ENCODE measurements at places on chromosomes 13 and 19.

DNA sequence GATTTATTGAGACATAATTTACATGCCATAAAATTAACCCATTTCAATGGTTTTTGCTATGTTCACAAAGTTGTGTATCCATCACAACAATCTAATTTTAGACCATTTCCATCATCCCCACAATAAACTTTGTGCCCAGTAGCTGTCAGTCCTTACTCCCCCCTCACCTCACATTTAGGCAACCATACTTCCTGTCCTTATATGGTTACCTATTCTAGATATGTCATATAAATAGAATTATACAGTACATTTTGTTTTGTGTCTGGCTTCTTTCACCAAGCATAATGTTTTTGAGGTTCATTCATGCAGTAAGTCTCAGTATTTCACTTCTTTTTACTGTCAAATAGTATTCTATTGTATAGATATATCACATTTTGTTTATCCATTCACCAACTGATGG is 23.2 kb upstream of the RPL21 start:
- DNase-seq, result no peak

- DNase-seq, result no peak
Measured at GRCh38 chr13:50222569-50223332, 207.5 kb downstream of the KCNRG start.

- DNase-seq, result peak; percentile 92
Measured at GRCh38 chr19:44447916-44448674, at the start of gene ZNF229. Gene ZNF229 (minus strand): TSS chr19:44448472. CDS start chr19:44442847, 5,625 bp downstream.

- DNase-seq, result peak; percentile 82
Measured at GRCh38 chr19:45125975-45126493, 33.1 kb downstream of the PPP1R37 start.

- no peak for DNase-seq
Measured at GRCh38 chr19:13103581-13104359, 1.1 kb upstream of the LYL1 start.

GRCh38 chr13:18949970-18950369 is 231.7 kb downstream of the TUBA3C start:
- no peak for DNase-seq

DNA sequence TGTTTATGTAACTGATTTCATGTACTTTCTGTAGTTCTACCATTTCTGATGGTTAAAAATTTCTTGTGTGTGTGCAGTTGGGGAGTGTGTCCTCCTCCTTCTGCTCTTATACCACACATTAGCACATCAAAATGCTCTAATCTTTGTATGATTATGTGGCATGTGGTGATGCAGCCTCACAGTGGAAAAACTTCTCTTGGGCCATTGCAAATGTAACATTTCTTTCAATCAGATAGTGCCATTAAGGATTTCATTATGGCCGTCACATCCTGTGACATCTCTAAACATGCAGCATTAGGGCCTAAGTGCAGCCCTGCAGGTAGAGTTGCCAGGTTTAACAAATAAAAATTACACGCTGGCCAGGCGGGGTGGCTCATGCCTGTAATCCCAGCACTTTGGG is 24.9 kb upstream of the ALOX5AP start:
- no peak for DNase-seq

DNA sequence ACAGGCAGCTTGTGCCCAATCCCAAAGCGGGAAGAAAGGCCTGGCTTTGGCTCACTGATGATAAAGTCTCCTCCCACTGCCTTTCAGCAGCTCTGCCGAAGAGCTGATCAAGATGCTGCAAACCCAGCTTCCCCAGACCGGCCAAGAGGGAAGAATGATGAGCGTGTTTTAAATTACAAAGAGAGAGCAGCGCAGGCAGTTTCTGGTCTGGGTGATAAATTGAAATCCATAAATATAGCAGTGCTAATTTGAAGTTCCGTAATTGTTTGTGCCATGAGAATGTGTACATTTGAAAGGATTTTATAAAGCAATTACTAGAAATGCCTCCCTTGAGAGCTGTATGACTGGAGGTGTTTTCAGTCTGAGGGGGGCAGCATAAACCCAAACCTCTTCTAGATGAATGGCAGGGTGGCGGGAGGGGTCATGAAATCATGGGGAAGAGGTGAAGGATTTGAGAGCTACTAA is 171.8 kb downstream of the STK24 start:
- no peak for DNase-seq

DNA sequence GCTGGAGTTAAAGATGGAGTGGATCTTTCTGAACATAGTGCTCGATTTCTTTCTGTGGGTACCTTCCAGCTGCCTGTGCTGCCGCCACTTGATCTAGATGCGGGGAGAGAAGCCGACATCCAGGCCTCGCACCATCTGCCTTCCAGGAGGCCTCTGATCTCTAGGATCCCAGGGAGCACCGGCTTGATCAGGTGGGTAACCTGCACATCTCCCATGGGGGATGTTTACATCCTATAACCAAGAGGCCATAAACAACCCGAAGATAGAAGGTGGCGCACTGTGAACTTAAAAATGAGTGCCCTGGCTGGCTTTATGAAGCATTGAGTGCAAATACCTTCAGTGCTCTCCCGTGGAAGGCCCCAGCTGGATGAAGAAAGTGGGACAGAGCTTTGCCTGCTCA is at the start of gene C13orf42:
Gene C13orf42, minus strand, starts transcription at position 101 of the 400 bp plus-strand sequence. Its CDS starts 65 bp downstream, at position 36.
- DNase-seq, result no peak

GRCh38 chr19:15684828-15685227 is 11.9 kb downstream of the CYP4F12 start:
- DNase-seq, result peak; percentile 35

DNA sequence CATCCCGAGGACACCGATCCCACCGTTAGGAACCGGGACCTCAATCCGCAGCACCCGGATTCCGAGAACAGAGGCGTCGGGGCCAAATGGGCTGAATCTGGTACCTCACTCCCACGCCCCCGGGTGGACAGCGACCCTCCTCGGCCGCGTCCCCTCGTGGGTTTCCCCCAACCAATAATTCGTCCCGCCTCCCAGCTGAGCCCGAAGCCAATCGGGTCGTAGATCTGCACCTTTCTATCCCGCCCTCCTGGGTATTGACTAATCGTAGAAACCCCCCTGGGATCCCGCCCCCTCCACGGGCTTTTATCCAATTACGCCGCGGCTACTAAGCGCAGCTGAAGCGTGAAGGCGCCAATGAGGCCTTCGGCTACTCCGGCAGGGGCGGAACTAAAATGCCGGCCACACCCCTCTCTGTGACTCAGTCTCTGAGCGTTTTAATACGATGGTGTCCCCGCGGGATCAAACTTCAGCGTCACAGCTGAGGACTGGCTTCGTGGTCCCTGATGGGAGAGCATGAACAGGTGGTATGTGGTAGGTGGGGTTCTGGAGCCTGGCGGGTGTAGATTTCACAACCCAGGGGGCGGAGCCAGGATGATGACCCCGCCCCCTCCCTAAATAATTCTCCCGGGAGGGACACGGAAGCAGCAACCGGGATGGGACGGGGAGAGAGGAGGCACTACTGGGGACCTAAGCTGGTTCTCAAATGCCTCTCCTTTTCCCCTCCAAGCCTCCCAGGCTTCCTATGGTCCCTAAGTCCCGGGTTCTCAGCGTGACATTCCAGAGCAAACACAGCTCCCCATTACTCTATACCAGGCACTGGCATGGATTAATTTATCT is at the start of the genes CCDC159 and TMEM205:
Gene CCDC159, plus strand, starts transcription at position 416 of the 837 bp plus-strand sequence. Its CDS starts 88 bp downstream, at position 504.
Gene TMEM205, minus strand, starts transcription at position 165 of the 837 bp plus-strand sequence. CDS start 649 bp downstream, outside the sequence.
- DNase-seq, result peak; percentile 100

- DNase-seq, result no peak
Measured at GRCh38 chr13:71771144-71771543, 95.9 kb downstream of the DACH1 start.

DNA sequence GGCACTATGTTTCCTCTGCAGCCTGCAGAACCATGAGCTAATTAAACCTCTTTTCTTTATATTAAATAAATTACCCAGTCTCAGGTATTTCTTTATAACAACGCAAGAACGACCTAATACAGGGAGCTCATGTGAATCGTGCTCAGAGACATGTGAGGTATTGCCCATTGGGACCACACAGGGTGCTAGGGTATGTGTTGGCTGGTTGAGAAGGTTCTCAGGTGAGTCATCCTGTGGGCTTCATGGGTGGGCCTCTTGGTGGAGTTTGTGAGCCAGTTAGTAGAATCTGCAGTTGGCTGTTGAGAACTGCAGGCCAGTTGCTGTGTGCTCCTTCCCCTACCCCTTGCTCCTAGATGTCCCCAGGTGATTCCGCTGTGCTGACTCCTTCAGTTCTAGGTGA is 163.0 kb downstream of the HS6ST3 start:
- no peak for DNase-seq

DNA sequence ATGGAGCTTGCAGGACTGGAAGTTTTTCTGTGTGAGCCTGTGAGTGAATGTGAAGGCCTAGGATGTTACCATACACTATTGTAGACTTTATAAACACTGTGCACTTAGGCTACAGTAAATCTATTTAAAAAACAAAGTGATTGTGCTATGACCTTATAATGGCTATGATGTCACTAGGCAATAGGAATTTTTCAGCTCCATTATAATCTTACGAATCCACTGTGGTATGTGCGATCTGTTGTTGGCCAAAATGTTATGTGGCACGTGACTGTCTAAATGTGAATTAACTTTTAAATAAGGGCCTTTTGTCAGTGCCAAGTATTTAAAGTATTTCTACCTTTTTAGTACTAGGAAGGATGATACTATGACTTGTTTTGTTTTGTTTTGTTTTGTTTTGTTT is 54.9 kb downstream of the DPY19L3 start:
- DNase-seq, result no peak

GRCh38 chr13:101698400-101698799 is 245.9 kb downstream of the ITGBL1 start:
- DNase-seq, result no peak

DNA sequence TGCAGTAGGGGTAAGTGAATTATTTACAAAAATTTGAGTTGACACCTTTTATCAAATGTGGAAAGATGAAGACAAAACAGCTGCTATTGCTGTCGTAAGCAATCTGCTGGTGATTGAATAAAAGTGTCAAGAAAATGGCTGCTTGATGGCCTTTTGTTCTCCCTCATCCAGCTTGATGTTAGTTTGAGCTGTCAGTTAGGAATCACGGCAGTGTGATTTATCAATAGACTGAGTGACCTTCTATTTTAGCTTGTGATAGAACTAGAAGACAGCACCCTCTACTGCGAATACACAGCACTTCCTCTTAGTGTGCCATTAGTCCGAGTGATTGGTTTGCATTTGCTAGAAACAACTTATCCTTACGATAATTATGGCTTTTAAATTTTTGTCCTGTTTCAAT is 76.3 kb downstream of the MZT1 start:
- no peak for DNase-seq

DNA sequence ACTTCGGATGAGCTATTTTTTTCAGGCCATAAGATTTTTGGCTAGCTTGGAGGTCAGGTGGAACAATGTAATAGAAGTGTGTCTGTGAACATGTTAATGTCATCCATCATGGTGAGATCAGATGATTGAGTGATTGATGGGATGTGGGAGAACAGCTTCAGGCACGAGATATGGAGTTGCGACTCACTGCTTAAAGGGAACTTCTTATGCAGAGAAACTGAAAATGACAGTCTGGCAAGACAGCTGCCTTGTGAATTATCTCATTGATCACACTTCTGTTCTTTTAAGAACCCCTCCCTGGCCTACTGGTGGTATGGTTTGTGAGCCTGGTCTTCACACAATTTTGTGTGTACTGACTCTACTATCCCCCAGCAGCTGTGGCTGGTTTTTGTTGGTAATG is 96.0 kb downstream of the OLFM4 start:
- no peak for DNase-seq

- DNase-seq, result no peak
Measured at GRCh38 chr19:22144394-22144793, 52.4 kb downstream of the ZNF676 start.

GRCh38 chr19:51398096-51398704 is 7.8 kb upstream of the C19orf84 start:
- no peak for DNase-seq

- no peak for DNase-seq
Measured at GRCh38 chr13:50106559-50106958, 91.3 kb downstream of the KCNRG start.

DNA sequence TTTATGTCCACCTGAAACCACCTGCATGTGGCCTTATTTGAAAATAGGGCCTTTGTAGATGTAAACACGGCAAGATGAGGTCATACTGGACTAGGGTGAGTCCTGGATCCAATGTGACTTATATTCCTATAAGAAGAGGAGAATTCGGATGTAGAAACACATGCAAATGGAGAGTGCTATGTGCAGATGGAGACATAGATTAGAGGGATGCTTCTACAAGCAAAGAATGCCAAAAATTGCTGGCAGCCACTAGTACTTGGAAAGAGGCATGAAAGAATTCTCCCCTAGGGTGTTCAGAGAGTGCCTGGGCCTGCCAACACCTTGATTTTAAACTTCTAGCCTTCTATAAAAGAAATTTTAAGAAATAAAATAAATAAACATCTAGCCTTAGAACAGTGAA is 226.1 kb downstream of the RFC3 start:
- DNase-seq, result no peak

DNA sequence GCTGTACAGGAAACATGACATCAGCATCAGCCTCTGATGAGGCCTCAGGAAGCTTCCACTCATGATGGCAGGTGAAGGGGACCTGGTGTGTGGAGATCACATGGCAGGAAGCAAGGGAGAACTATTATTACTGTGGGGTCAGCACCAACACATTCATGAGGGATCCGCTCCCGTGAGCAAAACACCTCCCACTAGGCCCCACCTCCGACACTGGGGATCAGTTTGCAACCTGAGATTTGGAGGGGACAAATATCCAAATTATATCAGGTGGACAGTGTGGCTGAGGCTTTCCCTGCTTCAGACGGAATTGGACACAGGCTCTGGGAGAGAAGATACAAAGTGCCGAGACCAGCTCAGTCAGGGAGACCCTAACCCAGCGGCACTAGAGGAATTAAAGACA is 5.7 kb upstream of the ZNF792 start:
- DNase-seq, result peak; percentile 9

GRCh38 chr19:4058693-4059452 is 7.8 kb downstream of the ZBTB7A start:
- DNase-seq, result no peak

DNA sequence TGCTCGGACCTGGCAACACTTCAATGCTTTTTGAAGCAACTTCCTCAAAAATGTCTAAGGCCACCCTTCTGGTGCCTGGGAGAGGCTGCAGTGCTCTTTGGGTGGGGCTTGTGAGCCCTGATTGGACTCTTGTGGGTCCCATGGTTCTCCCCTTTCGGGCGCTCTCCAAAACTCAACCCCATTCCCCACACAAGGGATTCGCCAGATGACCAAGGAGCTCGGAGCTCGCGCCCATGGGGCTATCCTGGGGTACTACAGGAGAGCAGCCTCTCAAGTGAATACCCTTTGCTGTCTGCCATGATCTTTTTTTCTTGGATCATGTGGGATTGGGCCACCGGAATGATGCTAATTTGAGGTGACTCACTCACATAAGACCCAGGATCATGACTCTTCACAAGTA is 29.7 kb upstream of the KL start:
- no peak for DNase-seq

- no peak for DNase-seq
Measured at GRCh38 chr19:3443840-3444694, 36.3 kb downstream of the SMIM24 start.

GRCh38 chr19:2567996-2568395 is 92.1 kb downstream of the GADD45B start:
- DNase-seq, result no peak

- DNase-seq, result no peak
Measured at GRCh38 chr13:112131713-112132113, 64.8 kb downstream of the SOX1 start.

Data from activated CD8-positive, alpha-beta T cell treated with anti-CD3 and anti-CD28 coated beads, Interleukin-2, amount 10 ng/mL, durations not matched to agents 7 days and 5 days (primary cell).